ENCODE measurements at places on chromosomes 2 and 18. TPM values are rescaled to one million over a fixed set of nuclear protein-coding genes. Genes with fewer than 3 reads are reported as not detected.

The FEV gene
- not detected for total RNA-seq

DNA sequence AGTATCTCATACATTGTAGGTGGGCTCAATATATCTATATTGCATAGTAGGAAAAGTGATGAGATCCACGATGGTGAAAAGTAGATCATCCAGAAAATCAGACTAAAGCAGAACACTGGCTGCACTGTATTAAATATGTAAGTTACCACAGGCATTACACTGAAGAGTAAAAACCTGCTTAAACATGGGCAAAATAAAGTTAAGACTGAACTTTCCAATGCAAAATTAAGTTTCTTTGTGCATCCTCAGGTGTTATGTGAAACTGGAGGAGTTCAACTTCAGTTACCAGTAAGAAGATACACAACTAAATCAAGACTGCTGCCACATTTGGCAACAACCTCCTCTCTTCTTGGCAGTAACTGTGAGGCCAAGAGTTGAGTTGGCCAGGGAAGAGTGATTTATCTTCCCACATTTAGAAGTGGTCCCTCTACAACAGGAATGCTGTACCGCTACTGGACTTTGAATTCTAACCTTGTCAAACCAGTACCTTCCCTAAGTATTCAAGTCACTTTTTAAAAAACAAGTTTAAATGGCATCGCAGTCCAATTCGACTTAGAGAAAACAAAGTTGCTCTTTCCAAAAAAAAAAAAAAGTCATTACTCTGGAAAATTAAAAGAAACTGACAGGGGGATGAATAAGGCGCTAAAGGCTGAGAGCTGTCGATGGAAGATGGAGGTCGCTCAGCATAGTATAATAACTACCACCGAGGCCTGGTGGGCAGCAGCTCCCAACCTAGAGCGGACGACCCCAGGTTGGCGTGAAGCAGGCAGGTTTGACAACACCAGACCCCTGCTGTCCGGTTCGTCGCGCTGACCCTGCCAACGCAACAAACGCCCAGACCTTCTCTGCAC is 1.1 kb downstream of the MAP4K3 start:
- H3K36me3 ChIP-seq, result no peaks in the 10 kb centered on the region
- no peak overlapping the region for H3K27ac ChIP-seq
- DNase-seq, result no peak
- peak overlapping the region; percentile 86 for H3K4me3 ChIP-seq
- no peaks in the 10 kb centered on the region for H3K27me3 ChIP-seq

The FAM237A gene
- not detected for total RNA-seq

DNA sequence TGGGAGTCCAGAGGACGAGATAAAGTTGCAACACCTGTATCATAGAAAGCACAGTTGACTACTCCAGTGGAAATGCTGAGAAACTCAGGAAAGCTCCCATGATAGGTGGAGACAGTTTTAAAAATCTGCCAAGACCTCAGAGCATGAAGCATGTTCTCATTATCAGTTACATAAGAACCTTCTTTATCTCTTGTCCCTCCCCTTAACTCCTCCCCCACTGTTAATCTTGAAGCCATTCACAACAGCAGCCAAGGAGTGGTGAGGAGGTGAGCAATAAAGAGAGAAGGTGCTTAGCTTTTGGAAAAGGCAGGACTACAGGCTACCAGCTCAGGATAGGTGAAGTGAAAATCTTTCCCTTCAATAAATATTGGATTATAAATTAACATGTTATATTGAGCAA is 657.9 kb downstream of the NYAP2 start:
- H3K4me1 ChIP-seq, result no peaks in the 10 kb centered on the region
- no peak for DNase-seq
- H3K4me3 ChIP-seq, result no peak overlapping the region
- no peaks in the 10 kb centered on the region for H3K36me3 ChIP-seq

The FBLN7 gene
- total RNA-seq, result 0.25 TPM

The NAB1 gene
- 42.0 TPM for total RNA-seq

- no peak overlapping the region for H3K4me3 ChIP-seq
- H3K27me3 ChIP-seq, result no peaks in the 10 kb centered on the region
- peaks cover 21% of the 10 kb centered on the region for H3K4me1 ChIP-seq
- DNase-seq, result no peak
- H3K36me3 ChIP-seq, result peaks cover 76% of the 10 kb centered on the region
- peak overlapping the region; percentile 24 for H3K27ac ChIP-seq
These were observed 69.8 kb upstream of the EPB41L5 start for GRCh38 chr2:119943058-119943457.

DNA sequence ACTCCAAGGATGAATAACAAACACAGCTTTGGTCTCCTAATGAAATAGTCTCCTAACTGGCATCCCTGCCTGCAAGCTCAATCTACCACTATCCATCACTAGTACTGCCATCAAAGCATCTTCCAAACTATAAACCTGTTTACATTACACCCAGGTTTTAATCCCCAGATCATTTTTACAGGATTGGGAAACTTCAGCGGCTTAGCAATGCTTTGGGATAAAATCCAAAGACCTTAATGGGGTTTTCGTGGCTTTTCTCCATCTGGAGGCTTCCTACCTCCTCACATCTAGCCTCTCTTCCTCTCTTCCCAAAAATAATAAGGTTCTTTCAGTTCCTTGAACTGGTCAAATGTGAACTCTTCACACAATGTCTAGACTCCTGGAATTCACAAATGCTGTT is 92.2 kb upstream of the SETBP1 start:
- no peaks in the 10 kb centered on the region for H3K4me1 ChIP-seq
- H3K4me3 ChIP-seq, result no peak overlapping the region
- no peaks in the 10 kb centered on the region for H3K27me3 ChIP-seq
- no peaks in the 10 kb centered on the region for H3K36me3 ChIP-seq
- DNase-seq, result no peak
- H3K27ac ChIP-seq, result no peak overlapping the region

DNA sequence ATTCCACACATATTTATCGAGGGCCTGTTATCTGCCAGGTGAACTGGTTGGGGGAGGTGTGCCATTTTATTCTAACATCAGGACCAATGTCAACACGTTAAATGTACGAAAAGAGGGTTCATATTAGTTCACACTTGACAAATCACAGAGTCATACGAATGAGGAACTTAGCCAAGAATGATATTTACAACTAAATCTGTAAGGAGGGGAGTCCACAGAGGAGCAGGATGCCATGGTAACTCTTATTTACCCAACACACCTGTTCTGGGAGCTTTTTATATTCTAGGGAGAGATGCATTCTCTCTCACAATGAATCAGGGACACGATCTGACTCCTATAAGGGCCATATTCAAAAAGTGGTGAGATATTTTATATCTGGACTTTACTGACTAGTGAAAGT is 144.1 kb downstream of the CDC42EP3 start:
- DNase-seq, result no peak
- no peaks in the 10 kb centered on the region for H3K4me1 ChIP-seq
- no peak overlapping the region for H3K27ac ChIP-seq
- no peaks in the 10 kb centered on the region for H3K36me3 ChIP-seq
- H3K4me3 ChIP-seq, result no peak overlapping the region

- no peaks in the 10 kb centered on the region for H3K36me3 ChIP-seq
- H3K27ac ChIP-seq, result no peak overlapping the region
- no peaks in the 10 kb centered on the region for H3K27me3 ChIP-seq
- H3K4me1 ChIP-seq, result no peaks in the 10 kb centered on the region
These were observed 253.9 kb downstream of the OSR1 start for GRCh38 chr2:19104503-19104902.

The CDKL4 gene
- total RNA-seq, result not detected

- H3K4me3 ChIP-seq, result no peak overlapping the region
- no peaks in the 10 kb centered on the region for H3K4me1 ChIP-seq
- H3K27me3 ChIP-seq, result no peaks in the 10 kb centered on the region
- no peak overlapping the region for H3K27ac ChIP-seq
- DNase-seq, result no peak
- H3K36me3 ChIP-seq, result no peaks in the 10 kb centered on the region
These were observed 1303.9 kb upstream of the PIK3C3 start for GRCh38 chr18:40651163-40651562.

DNA sequence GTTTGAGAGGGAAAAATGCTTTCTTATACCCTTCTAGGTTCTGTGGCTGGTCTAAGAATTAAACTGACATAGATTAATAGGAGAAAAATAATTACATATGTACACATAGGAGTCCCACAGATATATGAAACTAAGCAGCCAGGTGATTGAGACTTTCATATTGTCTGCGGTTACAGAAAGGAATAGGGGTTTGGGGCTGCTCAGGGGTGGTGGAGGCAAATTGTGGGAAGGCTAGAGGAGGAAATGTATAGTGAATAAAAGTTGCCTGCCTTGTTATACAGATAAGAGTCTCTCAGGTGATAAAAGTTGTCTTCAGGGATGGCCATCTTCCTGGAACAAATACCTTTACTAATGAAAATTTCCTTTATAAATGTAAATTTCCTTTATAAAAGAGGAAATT is 28.6 kb downstream of the MDH1 start:
- no peak overlapping the region for H3K4me3 ChIP-seq
- H3K36me3 ChIP-seq, result no peaks in the 10 kb centered on the region
- H3K27me3 ChIP-seq, result peaks cover 3% of the 10 kb centered on the region
- no peak for DNase-seq
- no peaks in the 10 kb centered on the region for H3K4me1 ChIP-seq

GRCh38 chr2:155679647-155680046 is 652.9 kb downstream of the NR4A2 start:
- H3K36me3 ChIP-seq, result no peaks in the 10 kb centered on the region
- DNase-seq, result no peak
- no peak overlapping the region for H3K4me3 ChIP-seq
- H3K4me1 ChIP-seq, result no peaks in the 10 kb centered on the region

- H3K4me1 ChIP-seq, result no peaks in the 10 kb centered on the region
- H3K27ac ChIP-seq, result no peak overlapping the region
- H3K4me3 ChIP-seq, result no peak overlapping the region
- H3K27me3 ChIP-seq, result no peaks in the 10 kb centered on the region
These were observed 590.3 kb upstream of the CDH2 start for GRCh38 chr18:28767201-28767600.

DNA sequence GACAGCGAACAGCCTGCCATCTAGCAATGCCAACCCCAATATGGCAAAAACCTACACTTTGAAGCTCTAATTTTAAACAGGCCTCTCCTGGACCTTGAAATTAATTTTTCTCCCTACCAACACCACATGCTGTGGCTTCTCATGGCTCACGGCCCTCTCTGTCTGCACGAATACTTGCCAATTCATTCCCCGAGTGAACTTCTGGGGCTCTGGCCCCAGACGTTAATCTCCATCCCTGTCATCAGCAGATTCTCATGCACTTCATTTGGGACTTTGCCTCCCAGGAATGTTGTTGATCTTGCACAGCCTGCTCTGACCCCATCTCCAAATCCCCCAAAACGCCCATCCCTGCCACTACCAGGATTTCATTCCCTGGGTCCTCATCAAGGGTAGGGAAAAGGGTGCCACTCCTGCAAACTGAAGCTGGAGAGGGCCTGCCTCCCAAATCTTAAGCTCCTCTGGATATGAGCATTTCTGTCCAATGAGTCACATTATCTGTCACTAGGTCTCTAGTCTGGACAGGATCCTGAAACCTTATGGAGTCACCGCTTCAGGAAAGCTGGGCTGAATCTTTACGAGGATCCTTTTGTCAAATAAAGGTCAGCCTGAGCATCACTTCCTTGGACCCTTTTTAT is 10.4 kb downstream of the FIGLA start:
- H3K4me1 ChIP-seq, result no peaks in the 10 kb centered on the region
- no peak for DNase-seq
- no peaks in the 10 kb centered on the region for H3K36me3 ChIP-seq
- no peak overlapping the region for H3K27ac ChIP-seq
- peaks cover 5% of the 10 kb centered on the region for H3K27me3 ChIP-seq

The CERS6 gene
- 11.8 TPM for total RNA-seq

The TCF4 gene
- total RNA-seq, result 16.5 TPM

DNA sequence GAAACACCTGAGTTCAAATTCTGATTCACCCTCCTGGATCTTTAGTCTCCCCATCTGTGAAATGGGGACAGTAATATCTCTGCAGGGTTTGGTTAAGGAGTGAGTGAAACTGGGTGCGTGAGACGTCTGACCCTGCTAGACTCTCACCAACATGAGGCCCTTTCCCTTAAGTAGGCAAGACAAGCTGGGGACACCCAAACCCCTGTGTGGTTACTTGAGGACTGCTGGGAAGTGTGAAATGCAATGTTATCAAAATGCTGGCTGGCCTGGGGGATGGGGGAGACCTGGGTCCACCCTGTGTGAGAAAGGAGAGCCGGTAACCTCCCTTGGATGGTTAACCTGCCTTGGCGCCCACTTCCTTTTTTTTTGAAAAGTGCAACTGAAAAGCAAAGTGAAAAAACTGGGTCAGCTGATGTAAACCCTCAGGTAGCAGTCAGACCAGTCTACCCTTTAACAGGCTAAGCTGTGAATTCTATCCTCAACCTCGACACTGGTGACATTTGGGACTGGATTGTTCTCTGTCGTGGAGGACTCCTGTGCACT is 82.3 kb downstream of the INPP5D start:
- peak; percentile 60 for DNase-seq
- peaks cover 40% of the 10 kb centered on the region for H3K4me1 ChIP-seq
- no peak overlapping the region for H3K4me3 ChIP-seq
- peaks cover 69% of the 10 kb centered on the region for H3K36me3 ChIP-seq
- no peaks in the 10 kb centered on the region for H3K27me3 ChIP-seq

DNA sequence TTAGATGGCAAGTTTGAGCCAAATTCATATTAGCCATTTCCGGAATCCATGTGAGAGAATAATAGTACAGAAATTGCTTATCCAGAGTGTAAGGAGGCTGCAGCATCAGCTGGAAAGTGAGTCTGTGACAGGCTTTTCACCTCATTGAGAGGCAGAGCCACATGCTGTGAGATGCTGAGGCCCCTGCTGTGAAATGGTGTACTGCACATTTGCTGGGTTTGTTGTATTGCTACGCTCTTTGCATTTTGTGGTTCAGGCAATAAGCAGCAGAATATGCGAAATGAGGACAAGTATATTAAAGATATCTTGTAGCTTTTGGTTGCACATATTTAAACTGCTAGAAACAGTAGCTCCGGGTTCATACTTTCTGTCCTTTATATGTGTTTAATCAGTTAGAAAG is 37.0 kb downstream of the NABP1 start:
- no peaks in the 10 kb centered on the region for H3K36me3 ChIP-seq
- no peaks in the 10 kb centered on the region for H3K27me3 ChIP-seq
- H3K4me1 ChIP-seq, result no peaks in the 10 kb centered on the region
- DNase-seq, result no peak

- H3K4me1 ChIP-seq, result peaks cover 10% of the 10 kb centered on the region
- H3K4me3 ChIP-seq, result peak overlapping the region; percentile 8
- H3K27ac ChIP-seq, result no peak overlapping the region
- no peaks in the 10 kb centered on the region for H3K36me3 ChIP-seq
- DNase-seq, result no peak
These were observed 428 bp upstream of the MAP3K20 start for GRCh38 chr2:173075056-173075780.

- H3K27ac ChIP-seq, result no peak overlapping the region
- H3K4me1 ChIP-seq, result no peaks in the 10 kb centered on the region
- no peak for DNase-seq
- no peak overlapping the region for H3K4me3 ChIP-seq
- H3K27me3 ChIP-seq, result no peaks in the 10 kb centered on the region
- H3K36me3 ChIP-seq, result no peaks in the 10 kb centered on the region
These were observed 1032.5 kb downstream of the SOCS6 start for GRCh38 chr18:71321319-71321718.
